ENCODE measurements at places on chromosomes 11 and 22.

DNA sequence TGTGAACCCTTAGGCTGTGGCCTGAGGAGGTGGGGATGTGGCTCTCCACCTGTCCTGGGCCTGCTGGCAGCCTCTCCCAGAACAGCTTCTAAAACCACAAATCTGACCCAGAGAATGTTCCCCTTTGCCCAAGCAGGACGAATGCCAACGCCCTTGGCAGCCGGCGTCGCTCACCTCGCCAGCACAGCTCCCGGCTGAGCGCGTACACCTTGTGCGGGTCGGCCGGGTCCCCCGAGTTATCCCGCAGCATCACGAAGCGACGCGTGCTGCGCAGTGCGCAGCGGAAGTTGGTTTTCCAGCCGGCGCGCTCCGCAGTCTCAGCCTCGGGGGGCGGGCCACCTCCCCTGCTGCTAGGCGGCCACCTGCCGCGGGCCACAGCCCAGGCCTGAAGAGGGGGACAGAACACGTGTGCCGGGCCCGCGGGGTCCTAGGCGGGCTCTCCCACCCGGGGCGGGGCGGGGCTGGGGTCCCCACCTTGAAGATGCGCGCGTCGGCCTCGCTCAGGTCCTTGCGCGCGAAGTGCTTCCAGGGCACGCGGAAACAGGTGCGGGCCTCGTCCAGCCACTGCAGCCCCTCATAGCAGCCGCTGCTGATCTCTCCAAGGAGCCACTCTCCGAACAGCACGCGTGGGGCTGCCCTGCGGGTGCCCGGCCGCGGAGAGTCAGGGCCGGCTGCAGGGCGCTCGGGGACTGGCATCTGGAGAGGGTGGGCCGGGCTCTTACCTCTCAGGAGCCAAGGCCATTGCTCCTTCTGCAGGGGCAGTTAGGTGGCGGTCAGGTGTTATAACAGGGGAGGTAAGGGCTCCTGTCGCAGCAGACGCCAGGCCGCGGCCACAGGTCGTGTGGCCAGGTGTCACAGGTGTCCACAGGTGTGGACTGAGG is 887 bp downstream of the IRF7 start:
- no peak for DNase-seq

DNA sequence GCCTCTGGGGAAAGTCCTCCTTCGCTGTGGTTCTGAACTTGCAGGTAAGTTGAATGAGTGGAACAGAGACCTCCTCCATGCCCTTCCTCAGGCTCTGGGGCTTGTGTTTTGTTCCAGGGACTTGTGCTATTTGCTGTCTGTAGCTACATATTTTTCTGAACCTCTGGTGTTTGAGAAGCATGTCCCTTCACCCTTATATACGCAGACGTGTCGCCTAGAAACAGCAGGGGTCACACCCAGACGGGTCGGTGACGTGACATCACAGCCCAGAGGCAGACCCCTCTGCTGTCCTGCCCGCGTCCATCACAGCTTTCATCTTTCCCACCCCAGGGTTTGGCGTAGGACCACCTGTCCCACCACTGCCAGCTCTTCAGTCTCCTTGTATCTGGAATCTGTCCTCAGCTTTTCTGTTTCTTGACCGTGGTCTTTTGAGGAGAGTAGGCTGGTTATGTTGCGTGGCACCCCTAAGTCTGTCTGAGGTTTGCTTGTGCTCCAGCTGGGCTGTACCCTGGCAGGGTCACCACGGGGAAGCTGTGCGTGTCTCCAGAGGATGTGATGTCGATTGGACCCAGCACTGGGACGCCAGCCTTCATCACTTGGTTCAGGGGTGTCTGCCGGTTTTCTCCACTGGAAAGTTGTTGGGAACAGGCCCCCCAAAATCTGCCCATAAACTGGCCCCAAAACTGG is 13.4 kb upstream of the MUC5B start:
- DNase-seq: no peak

GRCh38 chr11:368414-369335 is 624 bp upstream of the B4GALNT4 start:
- DNase-seq: no peak

- DNase-seq: no peak
Observed at GRCh38 chr11:87325490-87325872, 287.7 kb downstream of the TMEM135 start.

DNA sequence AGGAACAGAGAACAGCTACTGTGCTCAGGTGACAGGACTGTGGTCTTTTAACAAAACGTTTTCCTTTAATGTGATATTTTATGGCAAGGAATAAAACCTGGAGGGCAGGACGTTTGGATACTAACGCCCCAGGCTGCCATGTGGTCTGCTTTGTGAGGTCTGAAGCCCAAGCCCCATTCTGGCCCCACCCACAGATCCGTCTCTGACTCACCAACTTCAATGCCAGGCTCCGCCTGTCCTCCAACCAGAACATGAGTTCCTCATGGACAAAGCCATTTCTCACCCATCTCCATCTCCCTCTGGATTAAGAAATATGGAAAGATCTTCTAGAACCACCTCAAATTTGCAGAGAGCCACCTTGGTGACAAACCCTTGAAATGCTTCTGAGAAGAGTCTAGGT is 148.8 kb downstream of the CRYBB2 start:
- no peak for DNase-seq

GRCh38 chr22:21980547-21980946 is 2.0 kb downstream of the TOP3B start:
- DNase-seq: no peak

GRCh38 chr22:28480000-28480715 is 199.5 kb downstream of the TTC28 start:
- DNase-seq: no peak

GRCh38 chr11:17431139-17431538 is 42.7 kb upstream of the KCNJ11 start:
- DNase-seq: no peak

GRCh38 chr22:46829941-46830715 is 67.7 kb downstream of the TBC1D22A start:
- no peak for DNase-seq

- no peak for DNase-seq
Observed at GRCh38 chr11:110716361-110716760, 4.1 kb upstream of the ARHGAP20 start.

DNA sequence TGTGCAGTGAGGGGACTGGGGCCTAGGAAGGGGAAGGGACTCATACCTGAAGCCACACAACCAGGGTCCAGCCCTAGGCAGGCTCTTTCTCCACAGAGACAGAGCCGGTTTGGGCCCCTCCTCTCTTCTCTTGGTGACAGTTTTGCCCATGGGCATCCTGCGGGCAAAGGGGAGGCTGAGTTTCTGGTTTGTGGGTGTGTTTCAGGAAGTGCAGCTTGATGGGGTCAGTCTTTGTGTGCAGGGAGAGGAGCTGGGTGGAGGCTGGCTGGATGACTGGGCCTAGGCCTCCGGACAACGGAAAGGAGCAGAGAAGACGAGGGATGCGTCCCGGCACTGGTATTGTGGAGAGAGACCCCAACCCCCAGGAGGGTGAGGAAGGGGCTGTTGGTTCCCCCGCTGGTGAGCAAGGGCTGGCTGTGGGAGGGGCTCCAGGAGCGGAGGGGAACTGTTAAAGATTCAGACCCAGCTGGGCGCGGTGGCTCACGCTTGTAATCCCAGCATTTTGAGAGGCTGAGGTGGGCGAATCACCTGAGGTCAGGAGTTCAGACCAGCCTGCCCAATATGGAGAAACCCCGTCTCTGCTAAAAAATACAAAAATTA is 23.4 kb upstream of the CELSR1 start:
- DNase-seq: no peak

DNA sequence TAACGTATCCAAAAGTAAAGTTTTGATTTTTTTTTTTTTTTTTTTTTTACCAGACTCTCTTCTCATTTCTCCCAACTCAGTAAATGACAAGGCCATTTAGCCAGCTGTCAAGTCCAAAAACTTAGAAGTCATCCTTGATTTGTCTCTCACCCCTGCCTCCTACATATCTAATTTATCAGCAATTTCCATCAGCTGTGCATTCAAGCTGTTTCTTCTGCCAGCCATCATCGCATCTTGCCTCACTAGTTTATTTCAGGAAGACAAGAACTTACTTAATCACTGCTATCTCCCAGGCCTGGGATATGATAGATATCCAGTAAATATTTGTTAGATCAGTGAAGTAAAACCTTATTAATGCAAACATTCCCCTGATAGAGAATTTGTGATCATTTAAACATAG is 47.6 kb downstream of the SCGB1A1 start:
- DNase-seq: no peak

DNA sequence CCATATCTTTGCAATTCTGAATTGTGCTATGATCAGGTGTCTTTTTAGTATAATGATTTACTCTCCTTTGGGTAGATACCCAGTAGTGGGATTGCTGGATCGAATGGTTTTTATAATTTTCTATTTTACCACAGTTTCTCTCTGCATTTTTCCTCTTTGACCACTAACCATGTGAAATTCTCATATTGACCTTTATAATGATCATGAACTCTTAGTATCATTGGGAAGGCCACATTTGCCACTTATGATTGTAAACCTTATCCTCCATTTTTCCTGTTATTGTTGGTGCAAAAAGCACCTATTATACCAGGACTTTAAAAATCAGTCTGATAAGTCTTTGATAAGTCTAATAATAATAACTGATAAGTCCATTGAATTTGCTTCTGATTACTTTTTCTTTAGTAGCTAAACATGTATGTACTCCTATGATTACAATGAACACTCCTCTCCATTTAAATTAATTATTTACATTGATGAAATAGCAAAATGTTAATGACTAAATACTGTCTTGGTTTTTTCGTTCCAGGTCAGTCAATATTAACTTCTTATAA is 9.6 kb downstream of the NEAT1 start:
- no peak for DNase-seq

DNA sequence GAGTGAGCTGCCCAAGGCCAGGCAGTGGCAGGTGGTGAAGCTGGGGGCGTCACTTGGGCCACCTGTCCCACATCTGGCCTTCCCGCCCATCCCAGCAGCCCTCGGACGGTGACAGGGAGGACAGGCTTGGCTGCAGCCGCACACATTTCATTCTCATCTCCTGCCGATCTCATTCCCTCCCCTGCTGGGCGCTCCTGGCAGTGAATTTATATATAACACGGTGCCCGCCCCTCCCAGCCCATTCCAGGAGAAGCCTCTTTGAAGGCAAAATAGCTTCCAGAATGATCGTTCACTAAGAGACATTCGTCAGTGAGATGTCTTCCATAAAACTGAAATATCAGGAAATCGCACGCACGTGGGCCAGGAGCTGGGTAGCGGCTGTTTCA is 861.3 kb downstream of the TBC1D22A start:
- no peak for DNase-seq

DNA sequence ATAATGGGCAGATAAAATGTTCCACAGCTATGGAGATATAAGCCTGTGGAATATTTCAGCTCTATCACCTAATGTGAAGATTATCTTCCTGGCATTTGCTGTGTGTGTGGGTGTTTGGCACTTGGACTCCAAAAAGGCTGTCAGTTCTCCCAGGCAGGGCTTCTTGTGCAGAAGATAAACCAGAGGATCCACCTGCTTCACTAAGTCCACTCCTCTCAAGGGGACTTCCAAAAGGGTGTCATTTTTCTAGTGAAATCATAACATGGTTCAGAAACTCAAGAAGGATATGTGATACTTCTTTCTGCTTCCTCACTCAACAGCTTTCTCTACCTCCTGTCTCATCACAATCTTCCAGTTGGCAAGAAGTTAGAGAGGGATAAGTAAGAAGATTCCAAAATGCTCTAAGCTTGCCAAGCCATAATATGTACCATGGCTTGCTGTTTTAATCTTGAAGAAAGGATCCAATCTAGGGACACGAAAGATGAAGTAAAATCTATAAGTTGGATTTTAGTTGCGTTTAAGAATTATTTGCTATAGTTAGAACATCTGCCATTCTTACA is 206.2 kb upstream of the MTMR2 start:
- no peak for DNase-seq

DNA sequence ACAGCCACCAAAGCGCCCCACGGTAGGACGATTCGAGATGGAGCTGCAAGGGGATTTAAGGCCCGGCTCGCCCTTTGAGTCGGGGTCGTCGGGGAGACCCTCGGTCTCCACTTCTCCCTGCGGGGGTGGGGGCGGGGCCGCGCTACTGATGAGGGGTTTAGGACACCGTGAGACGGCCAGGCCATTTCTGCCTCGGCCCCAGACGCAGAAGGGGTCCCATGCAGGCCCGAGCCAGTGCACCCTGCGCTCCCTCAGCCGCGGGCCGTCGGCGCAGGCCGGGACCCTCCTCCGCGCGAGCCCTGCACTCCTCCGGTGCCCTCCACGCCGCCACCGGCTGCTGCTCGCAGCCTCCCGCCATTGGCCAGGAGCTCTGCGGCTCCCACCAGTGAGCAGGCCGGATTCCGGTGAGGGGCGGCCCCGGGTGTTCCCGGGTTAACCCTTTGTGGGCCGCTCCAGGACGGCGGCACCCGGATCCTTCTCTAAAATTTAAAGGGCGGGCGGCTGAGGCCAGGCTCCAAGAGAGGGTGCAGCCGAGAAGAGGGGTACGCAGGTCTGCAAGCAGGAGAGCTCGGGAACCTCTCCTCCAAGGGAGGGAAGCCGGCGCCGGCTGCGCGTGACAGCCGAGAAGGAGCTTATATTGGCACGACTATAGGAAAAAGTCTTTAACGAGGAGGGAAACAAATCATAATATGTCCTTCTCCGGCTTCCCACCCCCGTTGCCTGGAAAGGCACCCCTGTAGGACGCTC is 18.0 kb downstream of the CREB3L1 start:
- DNase-seq: no peak

GRCh38 chr22:26548984-26549383 is 36.7 kb upstream of the TFIP11 start:
- DNase-seq: no peak

- no peak for DNase-seq
Observed at GRCh38 chr11:70205766-70206165, 2.7 kb downstream of the FADD start.

DNA sequence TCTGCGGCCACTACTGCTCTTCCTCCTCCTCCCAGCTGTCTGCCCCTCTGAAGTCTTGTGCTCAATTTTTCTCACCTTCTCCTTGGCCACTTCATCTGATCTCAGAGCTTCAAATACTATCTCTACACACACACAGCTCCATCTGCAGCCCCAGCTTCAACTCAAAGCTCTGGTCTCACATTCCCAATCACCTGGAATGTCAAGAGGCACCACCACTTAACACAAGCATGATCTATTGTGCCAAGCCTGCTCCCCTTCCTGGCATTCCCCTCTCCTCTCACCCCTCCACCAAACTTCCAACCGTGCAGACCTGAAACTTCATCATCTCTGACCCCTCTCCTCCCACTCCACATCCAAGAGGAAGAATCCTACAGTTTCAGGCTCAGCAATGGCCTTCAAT is 17.5 kb downstream of the NRXN2 start:
- no peak for DNase-seq

DNA sequence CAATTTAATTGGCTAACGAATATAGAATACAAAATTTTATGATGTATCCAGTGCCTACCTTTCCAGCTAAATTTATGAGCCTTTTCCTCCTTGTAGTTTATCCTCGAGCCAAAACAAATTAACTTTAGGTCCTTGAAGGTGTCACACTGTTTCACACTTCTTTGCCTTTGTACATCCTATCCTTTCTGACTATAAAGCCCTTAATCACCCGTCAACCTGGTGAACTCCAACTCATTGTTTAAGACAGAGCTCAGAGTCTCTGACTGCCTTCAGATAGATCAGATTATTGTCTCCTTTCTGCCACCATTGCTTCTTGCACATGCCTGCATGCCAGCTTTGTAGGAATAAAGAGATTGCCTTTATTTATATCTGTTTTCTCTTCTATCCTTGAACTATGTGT is 58.8 kb downstream of the CNTN5 start:
- no peak for DNase-seq

Data from cortex of kidney (tissue), 1 donor.